ENCODE measurements at places on chromosomes 5 and 9.

- no peak for DNase-seq
These were observed 25.8 kb upstream of the ZBTB34 start for GRCh38 chr9:126834672-126835071.

DNA sequence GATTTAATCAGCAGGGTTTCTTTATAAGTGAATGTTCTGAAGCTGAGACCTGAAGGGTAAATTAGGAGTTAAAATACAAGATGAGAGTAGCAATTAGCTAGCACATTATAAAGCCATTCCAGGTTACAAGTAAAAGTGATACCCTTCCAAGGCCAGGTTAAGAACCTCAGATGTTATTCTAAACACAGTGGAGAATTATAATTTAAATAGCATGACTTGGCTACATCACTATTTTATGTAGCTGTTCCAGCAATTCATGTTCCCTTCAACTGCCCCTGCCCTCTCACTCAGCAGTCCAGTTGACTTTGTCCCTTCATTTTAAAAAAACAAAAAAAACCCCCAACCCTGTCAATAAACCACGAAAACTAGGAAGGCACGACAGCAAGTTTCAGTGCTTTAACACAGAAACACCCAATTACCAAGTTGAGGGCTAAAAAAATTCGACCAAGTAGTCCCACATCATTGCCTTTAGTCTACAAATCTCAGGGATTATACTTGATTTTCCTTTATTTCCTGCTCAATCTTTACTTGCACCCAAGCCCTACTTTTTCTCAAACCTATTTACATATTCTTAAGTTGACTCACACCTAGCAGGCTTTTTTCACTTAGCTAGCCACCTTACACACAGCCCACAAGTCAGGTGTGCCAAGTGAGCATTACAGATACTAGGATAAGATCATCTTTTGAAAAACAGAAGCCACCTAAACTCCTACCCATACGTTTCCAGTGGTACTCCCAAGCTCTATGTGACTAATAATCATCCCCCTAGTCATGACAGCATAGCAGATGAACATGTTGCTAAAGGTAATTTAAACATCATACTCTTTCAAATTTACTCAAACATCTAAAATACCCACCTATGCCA lies 3.4 kb downstream of the RPL37 start:
- no peak for DNase-seq

DNA sequence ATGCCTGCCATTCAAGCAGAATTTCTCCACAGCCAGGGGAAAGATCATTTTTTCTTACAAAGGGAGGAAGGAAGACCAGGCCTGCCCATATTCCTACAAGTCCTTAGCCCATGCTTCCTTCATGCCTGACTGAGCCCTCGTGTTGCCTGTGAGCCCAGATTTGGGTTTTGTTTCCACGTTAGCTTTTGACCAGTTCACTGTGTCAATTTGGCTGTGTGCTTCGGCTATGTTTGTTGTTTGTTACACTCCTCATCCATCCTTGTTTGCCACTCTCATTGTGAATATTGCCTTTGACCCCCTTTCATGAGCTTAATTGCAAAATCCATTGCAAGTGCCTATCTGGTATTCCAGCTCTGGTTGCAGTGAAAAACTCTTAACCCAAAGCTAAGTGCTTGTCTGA lies 84.7 kb upstream of the RIOK2 start:
- DNase-seq: no peak

GRCh38 chr9:22100626-22101025 lies 91.5 kb upstream of the CDKN2B start:
- DNase-seq: no peak

GRCh38 chr9:132367613-132368313 lies 13.0 kb upstream of the SETX start:
- no peak for DNase-seq

DNA sequence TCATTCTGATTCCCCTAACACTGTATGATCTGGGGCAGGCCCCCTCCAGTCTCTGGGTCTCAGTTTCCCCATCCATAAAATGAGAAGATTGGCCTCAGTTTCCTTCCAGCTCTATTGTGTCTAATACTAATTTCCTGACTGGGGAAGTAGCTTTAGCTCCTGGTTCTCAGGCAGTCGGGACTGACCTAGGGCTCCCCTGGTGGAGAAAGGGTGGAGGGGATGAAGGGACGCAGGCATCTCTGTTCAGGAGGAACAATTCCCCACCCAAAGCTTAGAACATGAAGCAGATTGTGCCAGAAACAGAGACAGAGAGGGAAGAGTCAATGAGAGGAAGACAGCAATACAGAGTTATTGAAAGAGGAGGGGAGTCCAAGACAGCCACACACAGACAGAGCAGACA lies 14.2 kb upstream of the PTGS1 start:
- no peak for DNase-seq

DNA sequence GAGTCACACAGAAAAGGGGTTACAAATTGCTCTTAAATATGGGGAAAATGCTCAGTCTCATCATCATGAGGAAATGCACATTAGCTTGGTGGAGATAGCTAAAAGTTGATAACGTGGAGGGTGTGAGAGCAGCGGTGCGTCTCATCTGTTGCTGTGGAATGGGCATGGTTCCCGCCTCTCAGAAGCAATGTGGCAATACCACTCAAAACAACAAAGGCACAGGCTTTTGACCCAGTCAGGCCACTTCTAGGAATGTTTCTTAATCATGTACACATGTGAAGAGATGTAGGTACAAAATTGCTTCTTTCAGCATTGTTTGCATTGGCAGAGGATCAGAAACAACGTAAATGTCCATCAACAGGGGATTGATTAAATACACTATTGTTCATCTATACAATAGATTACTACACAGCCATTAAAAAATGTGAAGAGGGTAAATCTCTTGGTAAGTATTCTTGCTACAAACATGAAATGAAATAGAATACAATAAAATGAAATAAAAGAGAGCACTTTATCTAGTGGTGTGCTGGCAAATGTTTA lies 212.6 kb upstream of the MSX2 start:
- DNase-seq: no peak

GRCh38 chr9:117742131-117742530 lies 37.9 kb downstream of the TLR4 start:
- no peak for DNase-seq

- no peak for DNase-seq
These were observed 35.8 kb downstream of the PPARGC1B start for GRCh38 chr5:149765932-149766331.

DNA sequence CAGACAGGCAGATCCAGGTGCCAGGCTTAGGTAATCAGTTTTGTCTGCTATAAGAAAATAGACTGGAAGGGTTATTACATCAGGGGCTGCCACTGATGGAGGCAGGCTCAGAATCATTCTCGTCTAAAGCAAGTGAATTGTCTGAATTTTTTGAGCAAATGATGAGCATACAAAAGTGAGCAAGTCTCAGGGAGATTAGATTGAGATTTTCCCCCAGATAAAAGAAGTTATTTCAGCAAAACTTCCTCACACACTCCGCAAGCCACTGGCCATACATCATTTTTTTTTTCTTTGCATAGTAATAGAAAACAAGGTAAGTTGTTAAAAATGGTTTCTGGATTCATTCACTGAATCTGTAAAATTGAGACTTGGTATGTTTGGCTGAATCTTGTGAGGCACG lies 52.9 kb downstream of the ZNF462 start:
- no peak for DNase-seq

GRCh38 chr5:61263561-61264272 lies 68.3 kb upstream of the ZSWIM6 start:
- no peak for DNase-seq

DNA sequence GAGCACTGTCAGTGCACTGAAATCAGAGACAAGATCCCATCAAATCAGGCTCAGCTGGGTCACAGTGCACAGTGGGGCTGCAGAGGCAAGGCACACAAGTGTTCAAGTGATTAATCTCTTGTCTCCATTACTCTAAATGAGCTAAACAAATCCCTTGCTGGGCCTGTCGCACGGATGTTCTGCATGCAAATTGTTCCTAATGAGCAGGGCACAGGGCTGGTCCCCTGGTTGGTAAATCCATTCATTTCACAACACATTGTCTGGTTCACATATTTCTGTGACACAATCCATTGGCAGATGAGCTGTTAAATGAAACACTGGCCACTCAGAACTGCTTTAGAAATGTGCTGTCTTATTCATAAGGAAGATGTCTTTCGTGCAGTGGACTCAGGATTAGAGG lies 167.9 kb upstream of the BRINP1 start:
- no peak for DNase-seq

GRCh38 chr9:68720656-68721313 lies 15.7 kb downstream of the PIP5K1B start:
- no peak for DNase-seq

- no peak for DNase-seq
These were observed 96.8 kb upstream of the IFNK start for GRCh38 chr9:27427272-27427643.

DNA sequence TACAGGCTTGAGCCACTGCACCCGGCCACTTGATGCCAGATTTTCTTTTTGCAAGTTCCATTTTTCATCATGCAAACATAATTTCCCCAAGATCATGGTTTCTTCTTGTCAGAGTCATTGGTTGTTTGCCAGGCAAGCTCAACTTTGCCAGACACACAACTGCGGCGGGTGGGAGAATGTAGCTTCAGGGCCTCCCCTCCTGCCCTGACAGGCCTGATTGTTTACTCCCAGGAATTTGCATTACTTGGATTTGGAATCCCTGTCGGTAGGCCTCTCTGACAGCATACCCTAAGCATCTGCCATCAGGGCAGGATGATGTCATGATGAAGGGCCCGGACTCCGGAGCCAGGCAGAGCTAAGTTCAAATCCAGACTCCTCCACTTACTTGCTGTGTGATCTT lies 15.1 kb downstream of the RPS14 start:
- no peak for DNase-seq

DNA sequence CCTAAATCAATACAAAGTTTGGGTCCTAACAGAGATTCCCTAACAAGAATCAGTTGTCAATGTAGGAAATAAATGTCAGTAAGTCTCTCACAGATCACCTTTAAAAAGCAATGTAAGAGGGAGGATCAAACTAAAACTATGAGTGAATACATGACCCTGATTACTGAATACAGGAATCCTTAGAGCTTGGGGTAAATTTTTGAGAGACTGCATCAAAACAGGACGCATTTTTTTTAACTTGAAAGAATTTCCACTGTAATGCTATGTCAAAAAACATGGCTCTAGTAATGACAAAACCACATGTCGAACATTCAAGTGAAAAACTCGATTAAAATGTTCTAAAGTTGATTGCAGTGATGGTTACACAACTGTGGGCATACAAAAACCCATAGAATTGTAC lies 21.9 kb downstream of the ZDHHC21 start:
- DNase-seq: no peak

- DNase-seq: no peak
These were observed 194.4 kb upstream of the PTGER4 start for GRCh38 chr5:40485021-40485998.

DNA sequence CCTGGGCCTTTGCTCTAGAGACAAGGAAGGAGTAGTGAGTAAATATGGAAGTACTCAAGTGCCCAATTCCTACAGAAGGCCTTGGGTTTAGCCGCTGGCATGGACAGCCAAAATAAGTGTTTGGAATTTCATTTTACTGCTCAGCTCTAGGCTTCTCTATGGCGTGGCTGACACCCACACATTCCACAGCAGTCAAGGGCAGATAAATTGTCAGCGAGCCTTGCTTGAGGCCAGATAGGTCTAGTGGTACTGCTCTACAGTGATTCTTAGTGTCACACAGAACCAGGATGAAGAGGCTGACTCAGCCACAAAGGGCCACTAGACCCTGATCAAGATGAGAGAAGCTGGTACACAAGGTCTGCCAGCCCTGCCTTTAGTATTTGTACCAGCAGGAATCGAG lies 111.0 kb upstream of the NFIB start:
- DNase-seq: no peak

- DNase-seq: no peak
These were observed 55.4 kb downstream of the PTPN3 start for GRCh38 chr9:109442716-109443115.

DNA sequence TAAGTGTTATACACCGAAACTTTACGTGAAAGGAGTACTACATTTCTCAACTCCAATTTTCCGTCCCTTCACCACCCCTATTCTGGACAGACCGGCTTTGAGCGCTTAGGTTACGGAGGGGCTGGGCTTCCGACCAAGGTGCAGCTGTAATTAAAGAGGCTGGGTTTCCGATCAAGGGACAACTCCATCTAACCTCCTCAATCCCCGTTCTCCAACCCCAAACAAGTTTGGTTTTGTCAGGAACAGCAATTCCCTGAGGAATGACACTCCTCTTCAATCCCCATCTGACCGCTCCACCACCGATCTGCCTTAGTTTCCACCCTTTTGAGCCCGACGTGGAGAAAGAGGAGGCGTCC lies 577 bp downstream of the TUT7 start:
- no peak for DNase-seq

DNA sequence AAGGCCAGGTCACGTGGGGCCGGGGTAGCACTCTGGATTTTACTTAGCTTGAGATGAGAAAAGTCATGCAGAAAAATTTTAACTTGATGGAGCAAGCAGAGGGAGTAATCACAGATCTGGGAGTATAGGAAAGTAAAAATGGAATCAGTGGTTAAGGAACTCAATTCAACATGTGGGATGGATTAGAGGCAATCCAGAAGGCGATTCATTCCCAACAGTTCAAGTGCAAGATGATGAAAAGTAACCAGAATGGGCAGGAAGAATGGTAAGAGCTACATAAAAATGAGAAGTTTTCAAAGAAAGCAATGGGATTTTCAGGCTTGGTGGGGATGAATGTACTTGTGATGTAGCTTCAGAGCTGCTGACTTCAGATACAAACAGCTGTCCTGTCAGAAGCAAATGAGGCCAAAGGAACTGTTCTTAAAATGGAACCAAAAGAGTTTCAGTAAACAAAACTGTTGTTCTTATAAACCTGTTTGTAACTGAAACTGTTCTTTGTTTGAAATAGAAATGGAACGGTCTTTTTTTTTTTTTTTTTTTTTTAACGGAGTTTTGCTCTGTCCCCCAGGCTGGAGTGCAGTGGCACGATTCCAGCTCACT lies 5.6 kb upstream of the SEC24A start:
- DNase-seq: no peak

- DNase-seq: no peak
These were observed 31.6 kb downstream of the CDH6 start for GRCh38 chr5:31225118-31225517.

DNA sequence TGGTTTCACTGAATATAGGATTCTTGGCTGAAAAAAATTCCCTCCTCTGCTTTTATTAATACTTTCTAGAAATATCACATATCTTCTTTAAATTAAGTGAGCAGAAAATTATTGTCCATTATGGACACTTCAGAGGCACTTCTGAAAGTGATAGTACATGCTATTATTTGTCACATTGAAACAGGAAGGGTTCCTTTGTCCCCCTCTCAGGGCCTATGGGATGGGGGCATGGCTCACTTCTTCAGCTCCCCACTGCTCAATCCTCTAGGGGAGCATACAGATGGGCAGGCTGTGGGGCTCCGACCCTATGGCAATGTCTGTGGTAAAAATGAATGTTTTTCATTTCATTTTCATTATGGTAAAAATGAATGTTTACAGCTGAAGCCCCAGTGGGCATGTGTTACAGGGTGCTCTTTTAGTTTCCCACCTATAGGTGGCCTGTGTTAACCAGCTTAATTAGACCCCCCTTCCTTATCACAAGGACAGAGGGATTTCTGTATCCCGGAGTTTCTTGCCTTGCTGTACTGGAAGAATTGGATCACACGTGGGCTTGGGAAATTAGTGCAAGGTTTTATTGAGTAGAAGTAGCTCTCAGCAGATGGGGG lies 1225.2 kb downstream of the PTPRD start:
- no peak for DNase-seq
